ENCODE measurements at places on chromosomes 7 and 10.

DNA sequence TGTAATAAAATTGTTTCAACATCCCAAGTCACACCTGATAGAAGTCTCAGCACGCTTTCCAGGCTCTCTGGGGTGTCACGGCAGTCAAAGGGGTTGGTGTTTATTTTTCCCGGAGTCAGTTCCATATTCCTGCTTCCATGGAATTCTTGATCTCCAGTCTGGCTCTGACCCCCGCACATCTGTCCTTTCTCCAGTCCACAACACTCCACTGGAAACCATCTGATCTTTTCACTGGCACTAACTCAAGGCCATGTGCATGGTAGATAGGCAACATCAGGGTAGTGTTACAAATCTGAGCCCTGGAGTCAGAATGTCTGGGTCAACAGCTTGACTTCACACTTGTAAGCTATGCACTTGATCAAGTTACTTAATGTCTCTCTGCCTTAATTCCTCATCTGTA, 176.2 kb downstream of the WDR11 start:
- DNase-seq: no peak

DNA sequence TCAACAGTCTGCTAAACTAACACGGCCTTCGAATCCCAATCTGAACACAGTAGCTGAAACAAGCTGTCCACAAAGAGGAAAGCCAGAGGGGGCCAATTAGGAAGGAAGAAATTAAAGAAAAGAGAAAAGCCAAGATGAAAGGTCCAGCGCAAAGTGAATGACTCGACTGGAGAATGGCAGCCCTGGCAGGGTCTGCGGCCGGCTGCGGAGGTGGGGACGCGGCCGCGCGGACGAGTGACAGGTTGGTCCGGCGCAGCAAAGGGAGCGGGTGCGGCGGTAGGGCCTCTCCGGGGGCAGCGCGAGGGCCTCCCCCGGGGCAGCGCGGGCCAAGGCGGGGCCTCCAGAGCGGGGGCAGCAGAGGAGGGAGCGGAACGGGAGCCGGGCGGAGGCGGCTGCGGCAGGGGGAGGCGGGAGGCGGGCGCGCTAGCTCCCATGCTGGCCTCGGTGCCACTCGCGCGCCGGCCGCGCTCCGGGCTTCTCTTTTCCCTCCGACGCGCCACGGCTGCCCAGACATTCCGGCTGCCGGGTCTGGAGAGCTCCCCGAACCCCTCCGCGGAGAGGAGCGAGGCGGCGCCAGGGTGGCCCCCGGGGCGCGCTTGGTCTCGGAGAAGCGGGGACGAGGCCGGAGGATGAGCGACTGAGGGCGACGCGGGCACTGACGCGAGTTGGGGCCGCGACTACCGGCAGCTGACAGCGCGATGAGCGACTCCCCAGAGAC, at the start of gene VWC2:
Gene VWC2 (plus strand): TSS at position 421 of the 718 bp plus-strand sequence. CDS start 1,798 bp downstream, outside the sequence.
- DNase-seq: peak; percentile 34

DNA sequence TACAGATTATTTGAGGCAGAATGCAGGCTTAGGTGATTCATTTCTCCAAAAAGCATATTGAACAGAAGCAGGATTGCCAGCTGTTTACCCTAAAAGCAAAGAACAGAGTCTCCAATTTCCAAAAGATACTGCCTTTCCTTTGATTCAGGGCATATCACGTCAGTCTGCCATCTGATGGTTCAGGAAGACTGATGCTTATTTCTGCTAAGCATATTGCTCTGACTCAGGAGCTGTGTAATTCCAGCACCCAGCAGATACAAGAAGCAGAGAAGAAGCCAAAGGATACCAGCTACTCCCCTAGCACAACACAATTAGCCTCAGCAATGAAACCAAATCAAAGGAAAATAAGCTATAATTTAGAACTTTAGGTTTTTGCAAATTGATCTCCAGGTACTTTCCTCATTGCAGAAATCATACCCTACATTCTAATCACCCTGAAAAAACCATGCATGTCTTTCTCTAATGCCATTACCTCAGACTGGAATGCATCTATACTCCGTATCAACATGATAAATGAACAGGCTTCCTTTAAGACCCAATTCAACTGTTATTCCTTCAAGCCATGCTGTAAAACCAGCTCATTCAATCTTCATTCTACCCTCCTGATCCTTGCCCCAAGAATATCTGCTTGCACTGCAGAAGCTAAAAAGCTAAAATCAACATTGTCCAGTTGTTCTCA, 55.1 kb downstream of the ABI1 start:
- DNase-seq: no peak

- DNase-seq: no peak
Measured at GRCh38 chr7:154765118-154765517, 237.8 kb downstream of the PAXIP1 start.

DNA sequence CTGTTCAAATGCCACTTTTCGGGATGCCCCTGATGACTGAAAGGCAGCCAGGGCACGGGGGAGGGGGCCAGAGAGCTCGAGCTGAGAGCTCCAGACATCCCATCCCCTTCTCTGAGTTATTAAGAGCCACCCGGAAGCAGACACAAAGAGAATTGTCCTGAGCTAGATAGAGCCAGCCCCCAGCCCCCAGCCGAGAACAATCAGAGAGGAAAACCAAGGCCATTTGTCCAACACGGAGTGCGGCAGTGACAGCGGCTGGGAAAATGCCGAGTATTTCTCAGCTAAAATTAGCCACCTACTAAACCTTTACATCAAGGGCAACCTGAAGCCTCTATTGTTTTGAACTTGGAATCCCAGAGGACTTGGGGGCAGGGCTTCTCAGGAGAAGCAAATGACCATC, 51.0 kb downstream of the UNC5B start:
- no peak for DNase-seq

- DNase-seq: no peak
Measured at GRCh38 chr7:38886265-38886664, 22.7 kb downstream of the VPS41 start.

DNA sequence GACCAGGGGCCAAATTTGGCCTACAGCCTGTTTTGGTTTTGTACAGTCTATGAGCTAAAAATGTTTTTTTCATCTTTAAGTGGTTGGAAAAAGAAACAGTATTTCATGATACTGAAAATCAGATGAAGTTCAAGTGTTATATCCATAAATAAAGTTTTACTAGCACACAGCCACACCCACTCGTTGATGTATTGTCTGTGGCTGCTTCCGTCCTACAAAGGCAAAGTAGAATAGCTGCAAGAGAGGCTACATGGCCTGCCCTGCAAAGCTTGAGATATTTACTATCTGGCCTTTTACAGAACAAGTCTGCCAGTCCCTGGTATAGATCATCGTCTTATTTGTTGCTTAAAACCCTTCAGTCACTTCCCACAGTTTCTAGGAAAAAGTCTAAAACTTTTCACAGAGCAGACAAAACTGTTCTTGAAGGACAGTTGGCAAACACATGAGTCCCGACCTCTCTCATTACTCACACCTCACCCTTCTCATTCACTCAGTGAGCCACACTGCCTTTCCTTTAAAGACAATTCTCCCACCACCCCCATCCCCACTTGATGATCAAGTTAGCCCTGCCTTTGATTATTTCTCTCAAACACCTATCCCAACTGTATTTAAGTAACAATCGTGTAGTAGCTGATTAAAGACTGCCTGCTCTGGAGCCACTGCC, 9.9 kb downstream of the RHEB start:
- DNase-seq: no peak

DNA sequence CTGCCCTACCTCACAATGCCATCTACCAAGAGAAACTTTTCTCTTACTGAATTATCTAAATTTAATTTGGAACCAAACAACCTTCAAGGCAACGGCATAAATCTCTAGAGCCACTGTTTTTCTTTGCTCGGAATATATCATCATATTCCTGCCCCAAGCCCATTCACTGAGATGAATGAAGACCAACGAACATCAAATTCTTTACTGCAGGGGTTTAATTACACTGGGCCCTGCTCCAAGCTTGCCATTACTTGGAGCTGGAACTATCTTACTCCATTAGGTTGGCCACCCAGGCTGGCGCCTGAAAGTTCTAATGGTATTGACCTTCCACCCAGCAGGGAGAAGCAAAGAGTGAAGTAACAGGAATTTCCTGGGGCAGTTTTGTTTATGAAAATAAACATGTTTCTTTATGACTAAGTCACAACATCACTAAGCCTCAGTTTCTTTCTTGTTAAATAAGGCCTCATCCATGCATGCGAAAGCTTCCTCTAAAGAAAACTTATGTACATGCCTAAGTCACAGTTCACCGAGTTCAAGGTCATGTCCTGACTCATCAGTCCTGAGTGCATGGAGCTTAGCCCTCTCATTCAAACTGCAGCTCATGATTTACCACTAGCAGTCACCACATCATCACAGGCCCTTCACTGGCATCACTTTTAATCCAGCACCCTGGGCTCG, 42.1 kb upstream of the ANAPC16 start:
- DNase-seq: no peak

- DNase-seq: no peak
Measured at GRCh38 chr10:99143011-99143410, 92.6 kb downstream of the HPSE2 start.

GRCh38 chr10:21523557-21524008, 1.9 kb downstream of the SKIDA1 start:
- DNase-seq: no peak

DNA sequence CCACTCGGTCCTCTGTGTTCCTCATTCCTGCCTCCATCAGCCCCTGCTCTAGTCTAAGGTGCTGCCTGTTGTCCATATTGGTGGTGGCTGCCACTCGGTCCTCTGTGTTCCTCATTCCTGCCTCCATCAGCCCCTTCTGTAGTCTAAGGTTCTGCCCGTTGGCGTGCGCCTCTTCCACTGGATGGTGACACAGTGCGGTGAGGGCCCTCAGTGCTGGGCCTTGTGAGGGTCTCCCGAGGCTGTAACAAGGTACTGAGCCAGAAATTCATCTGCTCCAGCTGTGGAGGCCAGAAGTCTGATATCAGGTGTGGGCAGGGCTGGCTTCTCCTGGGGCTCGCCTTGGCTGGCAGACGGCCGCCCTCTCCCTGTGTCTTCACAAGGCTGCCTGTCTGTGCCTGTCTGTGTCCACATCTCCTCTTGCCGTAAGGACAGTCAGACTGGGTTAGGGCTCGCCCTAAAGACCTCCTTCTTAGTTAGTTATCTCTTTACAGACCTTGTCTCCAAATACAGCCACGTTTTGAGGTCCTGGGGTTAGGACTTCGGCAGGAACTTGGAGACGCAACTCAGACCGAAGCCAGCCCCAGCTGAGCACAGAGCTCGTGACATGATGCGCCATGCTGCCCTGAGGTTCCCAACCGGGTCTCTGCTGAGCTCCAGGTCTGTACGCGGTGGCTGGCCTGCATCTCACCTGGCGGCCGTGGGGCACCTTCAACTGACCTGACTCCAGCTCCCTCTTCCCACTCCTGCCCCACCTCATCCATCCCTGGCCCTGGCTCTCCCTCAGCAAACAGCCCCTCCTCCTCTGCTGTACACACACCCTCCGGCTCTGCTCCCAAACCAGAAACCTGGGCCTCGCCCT, 181.4 kb upstream of the SHH start:
- no peak for DNase-seq

GRCh38 chr10:133015816-133016462, 71.8 kb upstream of the ADGRA1 start:
- DNase-seq: no peak

Data from GM10248 (cell line).